ENCODE measurements at places on chromosomes 1 and 21.

GRCh38 chr1:151655371-151655770, 43.5 kb downstream of the SNX27 start:
- peak; percentile 6 for DNase-seq

DNA sequence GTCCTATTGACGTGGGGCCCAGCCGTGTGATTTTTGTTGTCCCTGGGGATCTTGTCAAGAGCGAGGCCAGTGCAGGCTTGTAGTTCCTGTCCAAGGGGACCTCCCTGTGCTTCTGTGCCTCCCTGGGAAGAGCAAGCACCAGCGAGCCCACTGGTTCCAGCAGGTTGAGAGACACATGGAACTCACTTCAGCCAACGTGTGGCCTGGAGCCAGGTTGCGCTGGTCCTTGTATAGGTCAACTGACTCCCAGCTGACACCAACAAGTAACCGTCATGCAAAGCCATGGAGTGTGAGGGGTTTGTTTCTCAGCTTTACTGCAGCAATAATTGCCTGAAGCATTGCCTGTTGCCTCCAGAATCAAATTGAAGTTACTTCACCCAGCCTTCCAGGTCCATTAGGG, 63.0 kb downstream of the DISP3 start:
- no peak for DNase-seq

GRCh38 chr1:118555638-118556037, 370.6 kb upstream of the SPAG17 start:
- DNase-seq, result no peak

GRCh38 chr1:223887747-223888418, 42.1 kb upstream of the TP53BP2 start:
- peak; percentile 95 for DNase-seq
